ENCODE measurements at places on chromosomes 2 and 18.

DNA sequence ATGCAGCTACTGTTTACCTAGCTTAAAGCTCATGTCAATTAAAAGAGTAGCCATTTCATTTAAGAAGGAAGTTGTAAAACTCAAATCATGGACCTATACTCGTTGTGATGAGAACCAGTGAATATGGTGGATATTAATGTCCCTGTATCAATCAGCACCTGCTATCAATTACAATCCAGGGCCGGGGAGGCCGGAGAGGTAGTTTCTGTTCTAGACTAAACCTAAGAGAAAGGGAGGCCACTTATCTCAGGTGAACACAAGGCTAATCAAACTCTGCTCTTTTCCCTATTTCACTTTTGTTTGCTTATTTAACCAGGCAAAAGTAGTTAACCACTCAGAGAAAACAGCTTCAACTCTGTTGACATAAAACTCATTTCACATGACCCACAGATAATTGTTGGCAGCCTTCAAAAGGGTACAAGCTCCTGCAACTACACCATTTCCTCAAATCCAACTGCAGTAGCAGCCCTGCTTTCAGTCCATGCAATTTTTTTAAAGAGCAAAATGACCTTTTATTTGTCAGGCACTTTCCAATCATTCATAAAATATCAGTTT, 27.8 kb upstream of the SLC9A2 start:
- DNase-seq = no peak

- DNase-seq = no peak
Measured at GRCh38 chr2:241200822-241201395, 12.4 kb downstream of the ANO7 start.

DNA sequence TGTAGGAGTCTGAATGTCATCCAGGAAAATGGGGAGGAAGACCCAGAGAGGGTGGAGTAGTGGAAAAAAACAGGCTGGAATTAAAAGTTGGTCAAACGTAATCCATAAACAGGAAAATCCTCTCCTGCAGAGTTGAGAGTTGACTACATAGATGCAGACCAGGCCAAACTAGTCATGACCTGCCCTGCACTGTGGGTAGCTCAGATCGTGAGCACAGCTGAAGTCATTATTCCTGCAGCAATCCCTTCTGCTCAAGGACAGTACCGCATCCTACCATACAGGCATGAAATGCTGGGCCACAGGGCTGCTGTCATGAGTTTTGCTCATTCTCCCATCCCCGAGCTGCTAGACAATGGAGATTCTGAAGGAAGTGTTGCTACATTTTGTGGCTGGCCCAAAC, 352.2 kb downstream of the EN1 start:
- DNase-seq = no peak

DNA sequence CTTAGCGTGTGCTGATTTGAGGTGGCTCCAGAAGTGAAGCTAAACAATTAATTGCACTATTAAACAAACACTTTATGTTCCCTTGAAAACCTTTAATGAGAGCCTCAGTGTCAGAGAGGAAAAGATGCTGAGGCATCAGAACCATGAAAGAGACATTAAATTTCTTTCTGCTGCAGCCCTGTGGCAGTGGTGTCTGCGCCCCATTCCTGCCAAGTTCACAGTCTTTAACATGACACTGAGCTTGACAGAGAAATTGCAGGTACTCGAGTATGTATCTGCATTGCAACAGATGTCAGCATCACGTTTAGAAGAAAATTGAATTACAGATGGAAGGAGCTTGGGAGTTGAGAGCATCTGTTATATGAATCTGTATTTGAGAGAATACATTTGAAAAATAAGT, 111.3 kb upstream of the CREB1 start:
- no peak for DNase-seq

- no peak for DNase-seq
Measured at GRCh38 chr18:8260827-8261226, 348.4 kb upstream of the RAB12 start.

- peak; percentile 50 for DNase-seq
Measured at GRCh38 chr2:37671009-37671815, at the start of gene CDC42EP3. Gene CDC42EP3, minus strand, starts transcription at chr2:37671642. Its CDS starts 25,055 bp downstream, at chr2:37646587.

- no peak for DNase-seq
Measured at GRCh38 chr2:189577121-189577520, 3.5 kb downstream of the SLC40A1 start.

GRCh38 chr2:155190342-155190741, 491.8 kb downstream of the KCNJ3 start:
- DNase-seq = no peak

DNA sequence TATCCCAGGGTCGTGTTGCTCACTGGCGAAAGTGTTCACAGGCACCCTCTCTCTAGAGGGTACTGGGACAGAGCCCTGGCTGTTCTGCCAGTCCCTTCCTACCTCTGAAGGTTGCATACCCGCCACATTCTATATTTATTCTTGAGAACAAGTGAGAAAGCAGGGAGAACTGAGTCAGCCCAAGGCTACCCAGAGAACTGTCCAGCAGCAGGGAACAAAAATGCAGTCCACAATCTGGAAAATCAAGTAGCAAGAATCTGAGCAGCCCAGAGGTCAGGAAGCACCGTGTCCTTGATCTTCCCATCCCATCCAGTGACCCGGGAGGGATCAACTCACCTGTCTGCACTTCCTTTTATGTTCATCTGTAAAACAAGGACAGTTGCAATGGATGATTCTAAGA, 164.1 kb downstream of the FBXO15 start:
- no peak for DNase-seq

DNA sequence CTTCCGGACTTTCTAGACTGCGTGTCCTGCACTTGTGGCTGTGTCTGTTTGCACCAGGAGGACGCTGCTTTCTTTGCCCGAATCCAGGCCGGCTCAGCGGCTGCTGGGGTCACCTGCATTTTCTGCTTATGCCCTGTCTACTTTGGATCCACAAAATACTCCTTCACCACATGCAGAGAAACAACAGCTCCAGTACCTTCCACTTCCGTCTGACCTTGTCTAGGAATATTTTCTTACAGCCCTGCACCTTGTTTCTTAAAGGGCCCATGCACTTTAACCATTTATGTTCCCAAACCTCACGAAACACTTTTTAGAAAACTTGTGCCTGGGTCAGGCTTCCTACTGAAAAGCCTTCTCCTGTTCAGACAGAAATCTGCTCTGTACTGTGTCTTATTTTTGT, 129.4 kb upstream of the NCK2 start:
- no peak for DNase-seq

- DNase-seq = no peak
Measured at GRCh38 chr2:44777537-44777936, 164.0 kb upstream of the SIX3 start.

DNA sequence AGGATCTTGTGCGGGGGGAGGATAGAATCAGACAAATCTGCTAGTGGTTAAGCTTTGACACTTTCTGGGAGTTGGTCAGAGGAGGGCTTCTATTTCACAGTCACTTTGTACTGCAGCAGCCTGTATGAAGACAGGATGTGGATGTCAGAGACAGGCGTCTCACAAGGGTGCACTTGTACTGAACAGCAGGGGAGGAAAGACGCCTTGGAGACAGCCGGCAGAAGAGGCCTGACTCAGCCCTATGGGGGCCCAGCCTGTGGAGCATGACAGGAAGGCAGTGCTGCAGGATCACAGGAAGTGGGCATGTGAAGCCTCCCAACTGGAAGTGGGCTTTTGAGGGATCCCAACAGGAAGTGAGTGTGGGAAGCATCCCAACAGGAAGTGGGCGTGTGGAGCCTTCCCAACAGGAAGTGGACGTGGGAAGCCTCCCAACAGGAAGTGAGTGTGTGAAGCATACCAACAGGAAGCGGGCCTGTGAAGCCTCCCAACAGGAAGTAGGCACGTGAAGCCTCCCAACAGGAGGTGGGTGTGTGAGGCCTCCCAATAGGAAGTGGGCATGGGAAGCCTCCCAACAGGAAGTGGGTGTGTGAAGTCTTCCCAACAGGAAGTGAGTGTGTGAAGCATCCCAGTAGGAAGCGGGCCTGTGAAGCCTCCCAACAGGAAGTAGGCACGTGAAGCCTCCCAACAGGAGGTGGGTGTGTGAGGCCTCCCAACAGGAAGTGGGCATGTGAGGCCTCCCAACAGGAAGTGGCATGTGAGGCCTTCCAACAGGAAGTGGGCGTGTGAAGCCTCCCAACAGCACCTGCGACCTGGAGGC, 212.3 kb downstream of the SNTG2 start:
- no peak for DNase-seq

DNA sequence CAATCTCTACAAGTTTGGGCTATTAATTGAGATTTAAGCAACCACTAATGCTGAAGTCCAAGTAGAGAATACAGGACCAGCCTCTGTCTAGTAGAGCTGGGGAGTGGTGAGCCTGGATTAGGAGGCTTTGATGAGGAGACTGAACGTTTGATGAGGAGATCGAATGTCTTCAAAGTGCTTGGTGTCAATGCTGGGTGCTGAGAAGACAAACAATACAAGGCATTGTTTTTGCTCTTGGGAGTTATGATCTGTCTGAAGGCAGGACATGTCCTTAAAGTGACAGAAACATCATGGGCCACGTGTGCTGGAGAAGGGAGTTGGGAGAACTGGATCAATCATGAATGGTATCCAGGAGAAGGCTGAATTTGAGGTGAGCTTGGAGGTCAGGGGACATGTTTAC, 143.6 kb downstream of the SPHKAP start:
- no peak for DNase-seq

GRCh38 chr2:68487773-68488355, 20.5 kb downstream of the APLF start:
- no peak for DNase-seq

DNA sequence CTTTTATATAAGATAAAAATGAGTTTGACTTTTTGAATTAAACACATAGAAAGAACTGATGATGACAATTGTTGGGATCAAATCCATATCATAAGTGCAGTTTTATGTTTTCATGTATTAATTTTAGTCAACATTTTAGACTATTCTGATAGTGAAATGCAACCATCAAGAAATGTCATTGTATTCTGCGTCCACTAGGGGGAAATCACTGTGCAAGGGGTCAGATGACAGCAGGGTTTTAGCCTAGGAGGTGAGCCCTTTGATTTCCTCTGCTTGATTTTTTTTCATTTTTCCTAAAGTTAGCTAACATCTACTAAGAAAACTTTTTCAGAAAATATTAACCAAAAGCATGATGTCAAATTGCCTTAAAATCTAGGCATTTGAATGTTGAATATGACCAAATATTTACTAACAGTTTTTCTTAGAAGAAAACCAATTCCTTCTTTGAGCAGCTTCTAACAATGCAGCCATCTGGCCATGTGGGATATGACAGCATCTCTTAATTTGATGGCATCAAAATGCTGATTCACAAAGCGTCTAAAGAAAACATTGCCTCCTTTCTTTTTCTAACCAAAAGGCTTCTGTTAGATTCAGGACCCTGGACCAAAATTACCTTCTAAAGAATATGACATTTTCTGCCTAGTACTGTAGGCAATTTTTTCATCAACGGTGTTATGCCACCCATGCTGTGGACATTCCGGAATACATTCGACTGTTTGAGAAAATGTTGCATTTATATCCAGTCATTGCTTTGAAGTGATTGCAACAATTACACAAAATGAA, 141.5 kb downstream of the SPHKAP start:
- DNase-seq = no peak

DNA sequence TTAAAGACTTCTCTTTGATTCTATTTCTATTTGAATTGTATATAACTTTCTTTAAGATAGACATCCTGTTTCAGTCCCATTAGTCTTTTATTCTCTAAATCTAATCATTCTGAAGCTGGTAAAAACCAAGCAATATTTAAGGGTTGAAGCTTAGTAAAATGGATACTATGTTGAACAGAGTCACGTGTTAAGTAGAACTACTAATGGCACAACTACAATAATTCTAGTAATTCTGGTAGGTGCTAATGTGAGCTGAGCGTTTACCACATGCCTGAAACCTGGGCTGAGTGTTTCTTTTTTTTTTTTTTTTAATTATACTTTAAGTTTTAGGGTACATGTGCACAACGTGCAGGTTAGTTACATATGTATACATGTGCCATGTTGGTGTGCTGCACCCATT, 8.9 kb upstream of the AFF3 start:
- no peak for DNase-seq

DNA sequence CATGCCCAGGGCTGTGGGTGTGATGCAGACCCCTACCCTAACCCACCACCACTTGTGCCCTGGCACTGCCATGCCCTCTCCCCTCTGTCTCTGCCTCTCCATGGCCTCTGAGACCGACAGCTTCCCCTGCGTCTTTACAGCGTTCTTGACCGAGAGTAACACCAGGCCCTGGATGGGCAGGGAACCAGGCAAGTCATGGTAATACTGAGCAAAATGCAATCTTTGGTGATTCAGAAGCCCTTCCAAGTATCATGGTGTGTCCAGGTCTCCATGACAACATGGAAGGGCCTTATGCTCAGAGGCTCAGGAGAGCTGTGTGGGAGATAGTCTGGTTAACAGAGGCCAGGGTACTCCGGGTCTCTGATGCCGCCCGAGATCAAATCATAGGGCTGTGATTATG, 176.1 kb downstream of the KLHL29 start:
- no peak for DNase-seq
